Cortex of kidney (tissue), 1 donor: ENCODE measurements at places on chromosomes 12 and 14.

- DNase-seq, result no peak
These were observed 73.0 kb downstream of the DNAI7 start for GRCh38 chr12:25121916-25122315.

GRCh38 chr12:93245543-93245942, 132.2 kb upstream of the NUDT4 start:
- DNase-seq, result no peak

- no peak for DNase-seq
These were observed 95.7 kb upstream of the ESRRB start for GRCh38 chr14:76280221-76280620.

DNA sequence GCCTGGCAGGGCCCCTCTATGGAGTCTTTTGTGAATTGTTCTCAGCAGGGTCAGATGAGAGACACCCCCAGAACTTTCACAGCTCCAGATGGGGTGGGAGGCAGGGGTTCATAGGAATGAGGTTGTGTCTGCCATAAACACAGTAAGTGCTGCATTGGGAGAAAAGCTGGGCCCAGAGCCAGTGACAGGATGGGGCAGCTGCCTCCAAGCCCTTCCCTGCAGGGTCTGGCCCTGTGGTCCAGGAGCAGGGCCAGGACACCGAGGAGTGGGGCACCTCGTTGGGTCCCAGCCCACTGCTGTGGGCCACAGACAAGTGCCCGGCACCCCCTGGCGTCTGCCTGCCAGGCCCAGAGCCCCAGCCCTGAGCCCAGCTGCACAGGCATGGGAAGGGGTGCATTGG, 13.3 kb downstream of the INF2 start:
- DNase-seq, result no peak

DNA sequence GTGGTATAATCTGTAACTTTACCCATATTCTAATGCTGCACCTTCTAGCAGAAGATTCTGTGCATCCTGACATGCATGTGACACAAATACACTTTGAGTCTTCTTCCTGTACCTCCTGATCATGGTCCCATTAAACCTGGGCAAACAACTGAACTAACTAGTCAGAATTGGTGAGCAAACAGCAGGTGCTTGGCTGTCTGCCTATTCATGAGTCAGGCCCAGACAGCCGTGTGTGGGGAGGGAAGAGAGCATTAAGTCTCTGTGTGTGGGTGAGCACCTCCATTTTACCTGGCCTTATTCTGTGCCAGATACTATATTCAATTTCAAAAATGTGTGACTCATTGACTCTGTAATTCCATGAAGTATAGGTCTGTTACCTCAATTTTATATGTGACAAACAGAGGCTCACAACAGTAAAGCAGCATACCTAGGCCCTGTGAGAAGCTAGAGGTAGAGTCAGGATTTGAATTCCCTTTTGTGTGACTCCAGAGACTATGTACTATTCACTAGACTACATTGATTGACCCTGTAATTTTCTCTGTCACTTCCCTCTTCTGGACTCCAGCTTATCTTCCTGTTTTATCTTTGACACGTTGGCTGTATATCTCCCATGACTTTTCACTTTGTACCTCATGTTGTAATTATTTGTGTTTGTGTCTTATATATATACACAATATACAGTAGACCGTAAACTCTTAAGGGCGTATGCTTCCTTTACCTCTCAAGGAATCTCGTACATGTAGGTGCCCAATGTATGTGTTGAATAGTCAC, 32.2 kb downstream of the SUSD6 start:
- no peak for DNase-seq

- DNase-seq, result no peak
These were observed 163.8 kb upstream of the LMNTD1 start for GRCh38 chr12:25716842-25717241.

DNA sequence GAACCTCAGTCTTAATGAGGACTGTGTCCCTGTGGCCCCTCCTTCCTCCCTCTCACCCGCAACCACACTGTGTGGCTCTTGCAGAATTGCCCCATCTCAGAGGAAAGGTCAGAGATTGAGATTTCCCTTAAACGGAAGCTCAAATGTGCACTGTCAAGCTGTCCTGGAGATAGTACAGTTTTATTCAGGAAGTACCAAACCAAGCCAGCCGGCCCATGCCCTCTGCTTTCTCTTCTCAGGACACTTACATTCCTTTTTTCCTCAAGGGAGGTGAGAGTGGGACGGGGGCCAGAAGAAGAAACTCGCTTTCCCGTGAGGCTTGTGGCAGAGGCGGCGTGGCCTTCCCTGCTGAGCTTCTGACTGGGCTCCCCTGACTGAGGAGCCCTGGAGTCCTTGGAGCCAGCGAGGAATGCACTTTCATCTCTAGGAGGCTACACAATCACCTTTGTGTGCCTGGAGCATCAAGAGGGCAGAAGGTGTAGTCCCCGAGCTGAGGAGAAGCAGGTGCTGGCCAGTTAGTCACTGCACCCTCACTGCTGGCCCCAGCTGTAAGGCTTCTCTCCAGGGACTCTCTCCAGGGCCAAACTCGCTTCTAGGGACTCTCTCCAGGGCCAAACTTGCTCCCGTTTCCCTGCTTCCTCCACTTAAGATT, 24.1 kb upstream of the ATP2A2 start:
- DNase-seq, result no peak

- no peak for DNase-seq
These were observed 566.1 kb upstream of the MIS18BP1 start for GRCh38 chr14:45819107-45819506.

- DNase-seq, result no peak
These were observed 493.1 kb downstream of the BCAT1 start for GRCh38 chr12:24455811-24456210.

DNA sequence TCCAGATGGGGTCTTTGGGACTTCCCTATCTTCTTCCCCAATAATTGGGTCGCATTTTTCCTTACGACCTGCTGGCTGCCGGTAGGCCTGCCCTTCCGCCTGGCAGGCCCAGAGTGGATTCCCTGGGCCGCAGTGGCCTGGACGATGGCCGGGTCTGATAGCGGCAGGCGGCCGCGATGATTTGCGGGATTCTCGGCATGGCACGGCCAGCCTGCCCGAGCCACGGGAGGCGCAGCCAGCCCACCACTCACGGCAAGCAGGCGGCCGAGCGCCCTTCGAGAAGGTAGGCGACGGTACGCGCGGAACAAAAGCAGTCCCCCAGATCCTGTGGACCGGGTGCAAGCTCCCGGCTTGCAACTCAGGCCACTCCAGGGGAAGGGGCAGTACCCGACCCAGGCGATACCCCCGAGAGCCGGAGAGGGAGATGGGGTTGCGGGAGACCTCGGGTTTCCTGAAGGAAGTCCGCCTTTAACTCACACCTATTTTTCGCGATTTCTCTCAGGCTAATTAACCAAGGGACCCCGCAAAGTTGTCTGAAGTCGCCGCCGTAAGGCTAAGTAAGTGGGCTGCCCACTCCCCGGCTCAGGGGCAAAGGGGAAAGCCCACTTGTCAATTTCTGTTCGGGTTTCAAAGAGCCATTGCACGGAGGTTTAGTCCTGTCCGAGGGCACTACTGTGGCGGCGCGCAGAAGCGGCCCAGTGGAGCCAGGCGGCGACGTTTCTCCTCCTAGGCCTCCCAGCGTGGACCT, 1.4 kb upstream of the GSC start:
- no peak for DNase-seq

- no peak for DNase-seq
These were observed 883 bp upstream of the TBC1D15 start for GRCh38 chr12:71838676-71839075.

DNA sequence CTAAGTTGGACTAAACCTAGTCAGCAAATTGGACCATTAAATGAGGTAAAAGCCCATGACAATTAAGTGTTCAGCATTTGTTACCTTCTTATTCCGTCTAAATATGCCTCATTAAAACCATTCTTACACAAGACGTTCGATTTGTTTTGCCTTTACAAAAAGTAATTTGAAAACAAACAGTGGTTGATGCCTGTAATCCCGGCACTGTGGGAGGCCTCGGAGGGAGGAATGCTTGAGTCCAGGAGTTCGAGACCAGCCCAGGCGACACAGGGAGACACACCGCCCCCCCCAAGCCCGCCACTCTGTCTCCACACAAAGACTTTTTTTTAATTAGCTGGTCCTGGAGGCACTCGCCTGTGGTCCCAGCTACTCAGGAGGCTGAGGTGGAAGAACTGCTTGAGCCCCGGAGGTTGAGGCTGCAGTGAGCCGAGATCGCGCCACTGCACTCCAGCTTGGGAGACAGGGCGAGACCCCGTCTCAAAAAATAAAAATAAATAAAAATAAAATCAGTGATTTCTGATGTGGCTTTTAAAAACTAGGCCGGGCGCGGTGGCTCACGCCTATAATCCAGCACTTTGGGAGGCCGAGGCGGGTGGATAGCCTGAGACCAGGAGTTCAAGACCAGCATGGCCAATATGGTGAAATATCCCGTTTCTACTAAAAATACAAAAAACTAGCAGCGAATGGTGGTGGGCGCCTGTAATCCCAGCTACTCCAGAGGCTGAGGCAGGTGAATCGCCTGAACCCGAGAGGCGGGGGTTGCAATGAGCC, 856 bp upstream of the EIF4B start:
- DNase-seq, result no peak

DNA sequence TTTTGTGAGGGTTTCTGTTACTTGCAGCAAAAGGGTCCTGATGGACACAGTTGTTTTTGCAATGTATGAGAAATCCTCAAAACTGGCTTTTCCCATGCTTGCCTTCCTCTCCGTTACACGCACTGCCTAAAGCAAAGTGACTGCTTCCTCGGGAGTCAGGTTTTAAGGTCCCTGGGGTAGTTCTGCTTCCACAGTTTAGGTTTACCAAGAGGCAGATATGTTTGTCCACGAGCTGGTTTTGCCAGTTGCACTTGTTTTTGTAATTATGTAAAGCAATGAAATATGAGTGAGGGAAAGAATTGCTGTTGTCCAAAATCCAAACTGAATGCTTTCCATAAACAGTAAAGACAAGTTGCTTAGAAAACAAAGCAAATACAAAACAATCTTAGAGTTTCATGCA, 290.7 kb upstream of the AMIGO2 start:
- DNase-seq, result no peak

DNA sequence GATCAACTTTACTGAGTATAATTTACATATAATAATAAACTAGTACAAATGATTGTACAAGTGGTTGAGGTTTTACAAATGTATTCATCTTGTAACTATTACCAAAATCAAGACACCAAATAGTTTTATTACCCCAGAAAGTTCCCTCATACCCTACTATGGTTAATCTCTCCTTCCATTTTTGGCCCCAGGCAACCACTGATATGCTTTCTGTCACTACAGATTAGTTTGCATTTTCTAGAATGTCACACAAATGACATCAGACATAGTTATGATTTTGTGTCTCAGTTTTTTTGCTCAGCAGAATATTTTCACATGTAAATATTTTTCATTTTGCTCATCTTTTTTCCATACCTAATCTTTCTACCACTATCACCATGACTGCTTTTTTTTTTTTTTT, 49.1 kb downstream of the TMX1 start:
- no peak for DNase-seq

- no peak for DNase-seq
These were observed 73.8 kb downstream of the ACADS start for GRCh38 chr12:120799243-120800045.

DNA sequence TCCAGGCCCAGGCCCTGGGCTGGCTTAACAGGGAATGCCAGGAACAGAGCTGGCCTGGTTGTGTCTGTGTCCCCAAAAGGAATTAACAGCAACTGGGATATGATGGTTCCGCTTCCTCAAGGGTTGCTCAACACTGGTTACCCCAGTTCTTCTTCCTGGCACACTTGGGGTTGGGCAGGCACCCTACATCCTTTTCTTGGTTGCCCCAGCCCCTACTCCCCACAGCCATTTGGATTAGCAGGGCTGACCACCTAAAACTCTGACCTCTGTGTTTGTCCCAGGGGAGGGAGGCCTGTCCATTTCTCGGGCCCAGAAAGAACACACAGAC, 30.8 kb downstream of the NCKAP5L start:
- DNase-seq, result no peak

GRCh38 chr14:69960296-69960695, 81.1 kb downstream of the SMOC1 start:
- no peak for DNase-seq

- DNase-seq, result no peak
These were observed 9.8 kb upstream of the EXD2 start for GRCh38 chr14:69181491-69181890.
